Inflammatory macrophage (primary cell): ENCODE measurements at places on chromosomes 7 and 10.

GRCh38 chr7:49718760-49719159 is 54.7 kb upstream of the VWC2 start:
- DNase-seq = no peak

GRCh38 chr10:4676566-4676965 is 149.4 kb upstream of the AKR1E2 start:
- no peak for DNase-seq

GRCh38 chr10:97887399-97887798 is 37.8 kb downstream of the GOLGA7B start:
- DNase-seq = no peak

- DNase-seq = peak; percentile 7
These were observed 176.0 kb downstream of the SKAP2 start for GRCh38 chr7:26688388-26688787.

- DNase-seq = no peak
These were observed 220.8 kb upstream of the GPR26 start for GRCh38 chr10:123445261-123445775.

DNA sequence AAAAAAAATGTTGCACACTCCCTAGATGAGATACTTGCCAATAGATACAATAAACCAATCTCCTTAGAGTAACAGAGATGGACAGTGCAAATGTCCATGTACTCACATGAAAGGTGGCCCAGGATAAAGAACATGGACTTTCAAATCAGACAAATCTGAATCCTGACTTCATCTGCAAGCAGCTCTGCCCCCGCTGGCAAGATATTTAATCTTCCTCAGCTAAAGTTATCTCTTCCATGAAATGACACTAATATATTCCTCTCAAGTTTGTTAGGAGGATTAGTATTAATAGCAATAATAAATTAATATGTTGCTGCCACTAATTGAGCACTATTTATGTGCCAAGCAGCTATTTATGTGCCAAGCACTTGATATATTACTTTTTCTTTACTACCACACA is 148.6 kb upstream of the YAE1 start:
- no peak for DNase-seq
